ENCODE measurements at places on chromosomes 1 and 21. TPM values are rescaled to one million over a fixed set of nuclear protein-coding genes. Genes with fewer than 3 reads are reported as not detected.

LTN1 gene
- 8.1 TPM for total RNA-seq

F5 gene
- 0.07 TPM for total RNA-seq

SIM2 gene
- total RNA-seq, result 5.3 TPM

TMPRSS2 gene
- total RNA-seq, result not detected

USP33 gene
- 19.1 TPM for total RNA-seq

PLA2G5 gene
- not detected for total RNA-seq

RAVER2 gene
- 4.9 TPM for total RNA-seq

UCK2 gene
- 125 TPM for total RNA-seq

SNAP47 gene
- 28.5 TPM for total RNA-seq

RBM8A gene
- total RNA-seq, result 225 TPM

GPR153 gene
- 2.3 TPM for total RNA-seq

KLHL17 gene
- 10.3 TPM for total RNA-seq

NASP gene
- 125 TPM for total RNA-seq

OR6N2 gene
- not detected for total RNA-seq
